ENCODE measurements at places on chromosomes 1 and 21.

DNA sequence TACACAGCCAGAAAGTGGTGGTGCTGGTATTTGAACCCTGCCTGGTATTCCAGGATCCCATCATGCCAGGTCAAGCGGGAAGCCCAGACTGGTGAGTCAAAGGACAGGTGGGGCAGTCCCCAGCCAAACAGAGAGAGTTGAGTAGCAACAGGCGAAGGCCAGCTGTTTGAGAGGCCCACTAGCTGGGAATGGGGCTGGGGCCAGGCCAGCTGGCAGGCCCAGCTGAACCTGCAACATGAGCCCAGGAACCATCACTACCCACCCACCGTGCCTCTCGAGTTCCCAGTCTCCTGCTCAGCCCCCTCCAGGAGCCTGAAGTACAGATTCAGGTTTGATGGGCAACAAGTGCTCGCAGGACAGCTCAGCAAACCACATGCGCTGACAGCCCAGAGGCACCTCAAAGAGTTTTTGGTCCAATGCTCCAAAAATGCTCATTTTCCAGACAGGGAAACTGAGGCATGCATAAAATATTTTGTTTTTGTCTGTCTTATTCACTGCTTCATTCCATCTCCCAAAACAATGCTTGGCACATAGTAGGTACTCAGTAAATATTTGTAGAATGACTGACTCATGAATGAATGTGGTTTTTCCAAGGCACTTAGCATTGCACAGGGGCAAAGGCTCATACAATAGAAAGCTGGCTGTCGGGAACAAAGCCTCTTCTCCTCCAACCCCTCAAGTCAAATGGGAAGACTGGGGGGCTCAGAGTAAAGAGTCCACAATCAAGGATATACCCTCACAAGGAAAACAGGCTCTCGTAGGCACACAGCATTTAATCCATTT lies 42.5 kb upstream of the CLIC4 start:
- peak; percentile 88 for DNase-seq

- no peak for DNase-seq
These were observed 9.2 kb upstream of the PLEKHG5 start for GRCh38 chr1:6500544-6501278.

DNA sequence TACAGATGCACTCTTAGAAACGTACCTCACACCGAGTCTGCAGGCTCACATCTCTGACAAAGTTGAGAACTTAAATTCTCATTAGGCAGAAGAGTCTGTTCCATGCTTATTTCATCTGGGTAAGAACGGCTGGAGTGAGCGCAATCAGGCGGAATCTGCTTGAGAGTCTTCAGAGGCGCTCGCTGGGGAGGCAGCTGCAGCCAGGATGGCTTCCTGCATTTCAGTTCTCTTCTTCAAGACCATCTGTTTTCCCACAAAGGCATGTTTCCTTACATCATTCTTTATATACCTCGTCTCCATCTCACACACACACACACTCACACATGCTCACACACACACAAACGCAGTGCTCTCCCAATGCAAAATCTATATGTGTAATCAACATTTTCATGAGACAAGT lies 497.1 kb downstream of the AJAP1 start:
- DNase-seq = no peak

DNA sequence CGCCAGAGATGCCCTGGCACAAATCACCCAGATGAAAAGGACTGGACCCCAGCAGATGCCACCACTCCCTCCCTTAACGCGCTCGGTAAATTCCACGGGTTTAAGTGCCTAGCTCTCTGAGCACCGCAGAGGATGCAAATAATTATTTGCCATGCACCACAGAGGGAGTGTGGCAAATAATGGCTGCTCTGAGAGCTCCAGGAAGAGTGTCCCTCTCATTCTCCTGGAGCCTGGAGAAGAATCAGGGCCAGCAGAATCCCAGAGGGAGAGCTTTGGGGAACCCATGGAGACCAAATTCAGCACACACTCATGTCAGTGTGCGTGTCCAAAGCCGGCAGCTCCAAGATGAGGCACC lies 667 bp downstream of the HHIPL2 start:
- no peak for DNase-seq

DNA sequence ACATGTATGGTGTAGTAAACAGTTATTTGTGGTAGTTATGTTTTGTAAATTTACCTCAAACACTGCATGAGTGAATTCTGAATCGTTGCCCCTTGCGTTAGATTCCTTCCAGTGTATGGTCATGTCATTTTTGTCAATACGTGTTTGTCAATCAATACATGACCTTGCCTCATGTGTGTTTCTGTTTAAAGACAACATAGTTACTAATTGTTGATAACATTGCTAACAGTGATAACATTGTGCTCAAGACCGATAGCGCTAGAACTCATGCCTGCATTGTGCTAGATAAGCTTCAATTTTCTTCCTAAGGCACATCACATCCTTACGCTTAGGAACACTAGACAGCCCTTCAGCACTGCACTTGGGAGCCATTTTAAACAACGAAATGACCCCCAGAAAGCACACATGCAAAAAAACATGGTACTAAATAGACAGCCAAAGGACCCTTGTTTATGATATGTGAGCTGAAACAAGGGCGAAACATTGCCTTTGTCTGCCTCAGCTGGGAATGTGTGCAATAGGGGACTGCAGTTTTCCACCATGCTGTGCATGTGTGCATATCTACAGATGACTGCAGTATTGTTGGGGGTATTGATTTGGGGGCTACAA lies 37.3 kb downstream of the MRPS6 start:
- no peak for DNase-seq

DNA sequence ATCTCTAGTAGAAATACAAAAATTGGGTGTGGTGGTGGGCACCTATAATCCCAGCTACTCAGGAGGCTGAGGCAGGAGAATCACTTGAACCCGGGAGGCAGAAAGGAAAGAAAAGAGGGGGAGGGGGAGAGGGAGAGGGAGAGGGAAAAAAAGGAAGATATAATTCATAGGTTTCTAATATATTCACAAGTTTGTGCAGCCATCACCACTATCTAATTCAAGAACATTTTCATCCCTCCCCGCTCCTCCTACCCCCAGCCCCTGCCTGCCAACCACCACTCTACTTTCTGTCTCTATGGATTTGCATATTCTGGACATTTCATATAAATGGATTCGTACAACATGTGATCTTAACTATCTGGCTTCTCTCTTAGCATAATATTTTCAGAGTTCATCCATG lies 133.1 kb upstream of the KIAA1614 start:
- no peak for DNase-seq

DNA sequence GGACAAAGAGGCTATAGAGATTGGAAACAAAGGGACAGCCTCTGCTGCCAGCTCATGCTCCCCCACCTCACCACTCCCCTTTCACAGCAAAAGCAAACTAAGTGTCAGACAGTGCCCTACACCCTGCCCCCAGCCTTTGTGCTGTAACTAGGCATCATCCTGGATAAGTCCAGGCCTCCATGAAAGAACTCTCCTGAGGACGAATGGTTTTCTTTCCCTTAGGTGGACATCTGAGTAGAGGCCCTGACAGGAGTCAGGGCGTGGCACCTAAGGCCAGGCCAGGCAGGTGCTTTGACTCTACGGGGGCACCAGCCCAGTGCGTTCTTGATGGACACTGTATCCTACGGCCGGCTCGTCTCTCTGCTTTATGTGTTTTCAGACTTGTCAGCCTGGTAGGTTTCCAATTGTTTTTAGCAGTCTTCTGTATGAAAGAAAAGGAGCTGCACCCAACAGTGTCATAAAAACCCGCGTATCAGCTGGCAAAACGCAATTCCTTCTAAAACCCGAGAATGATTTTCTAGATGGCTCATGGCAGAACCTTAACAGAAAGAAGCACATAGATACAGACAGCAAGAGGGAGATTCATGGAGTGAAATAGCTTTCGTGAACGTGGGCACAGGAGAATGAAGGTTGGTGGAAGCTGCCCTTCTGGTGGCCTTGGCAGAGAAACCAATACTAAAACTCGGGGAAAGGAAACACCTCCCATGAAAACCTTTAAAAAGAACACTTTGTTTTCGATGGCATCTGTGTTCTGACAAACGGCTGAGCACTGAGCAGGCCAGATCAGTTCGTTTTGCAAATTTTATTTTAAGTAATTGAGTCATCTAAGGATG lies 51.7 kb upstream of the AJAP1 start:
- no peak for DNase-seq

DNA sequence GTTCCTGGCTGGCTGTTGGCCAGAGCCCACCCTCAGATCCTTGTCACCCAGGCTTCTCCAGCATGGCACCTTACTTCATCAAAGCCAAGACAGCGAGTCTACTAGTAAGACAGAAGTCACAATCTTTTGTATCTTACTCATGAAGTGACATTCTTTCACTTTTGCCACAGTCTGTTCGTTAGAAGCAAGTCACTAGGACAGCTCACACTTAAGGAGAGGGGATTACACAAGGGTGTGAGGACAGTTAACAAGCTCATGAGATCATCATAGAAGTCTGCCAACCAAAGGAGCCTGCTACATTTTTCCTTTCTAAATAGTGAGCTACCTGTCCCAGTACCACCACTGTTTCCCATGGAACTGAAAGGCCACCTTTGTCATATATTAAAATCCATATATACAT lies 61.5 kb downstream of the PACC1 start:
- DNase-seq = no peak

- DNase-seq = no peak
These were observed 78.3 kb downstream of the CLEC20A start for GRCh38 chr1:178418284-178418955.

DNA sequence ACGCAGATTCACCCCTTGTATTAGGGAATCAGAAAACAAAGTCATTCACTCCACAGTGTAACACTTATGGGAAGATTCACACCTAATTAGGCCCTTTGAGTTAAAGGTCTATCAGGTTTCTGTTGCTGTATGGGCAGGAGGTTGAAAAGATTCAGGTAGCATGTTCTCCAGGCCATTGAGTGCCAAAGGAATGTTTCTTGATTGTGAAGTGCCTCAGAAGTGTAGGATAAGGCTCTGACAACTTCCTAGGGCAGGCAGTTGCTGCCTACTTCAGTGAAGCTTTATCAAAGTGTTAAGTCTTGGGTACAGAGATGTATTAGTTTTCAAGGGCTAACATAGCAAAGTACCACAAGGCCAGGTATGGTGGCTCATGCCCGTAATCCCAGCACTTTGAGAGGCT lies 48.7 kb upstream of the RGS18 start:
- DNase-seq = no peak

DNA sequence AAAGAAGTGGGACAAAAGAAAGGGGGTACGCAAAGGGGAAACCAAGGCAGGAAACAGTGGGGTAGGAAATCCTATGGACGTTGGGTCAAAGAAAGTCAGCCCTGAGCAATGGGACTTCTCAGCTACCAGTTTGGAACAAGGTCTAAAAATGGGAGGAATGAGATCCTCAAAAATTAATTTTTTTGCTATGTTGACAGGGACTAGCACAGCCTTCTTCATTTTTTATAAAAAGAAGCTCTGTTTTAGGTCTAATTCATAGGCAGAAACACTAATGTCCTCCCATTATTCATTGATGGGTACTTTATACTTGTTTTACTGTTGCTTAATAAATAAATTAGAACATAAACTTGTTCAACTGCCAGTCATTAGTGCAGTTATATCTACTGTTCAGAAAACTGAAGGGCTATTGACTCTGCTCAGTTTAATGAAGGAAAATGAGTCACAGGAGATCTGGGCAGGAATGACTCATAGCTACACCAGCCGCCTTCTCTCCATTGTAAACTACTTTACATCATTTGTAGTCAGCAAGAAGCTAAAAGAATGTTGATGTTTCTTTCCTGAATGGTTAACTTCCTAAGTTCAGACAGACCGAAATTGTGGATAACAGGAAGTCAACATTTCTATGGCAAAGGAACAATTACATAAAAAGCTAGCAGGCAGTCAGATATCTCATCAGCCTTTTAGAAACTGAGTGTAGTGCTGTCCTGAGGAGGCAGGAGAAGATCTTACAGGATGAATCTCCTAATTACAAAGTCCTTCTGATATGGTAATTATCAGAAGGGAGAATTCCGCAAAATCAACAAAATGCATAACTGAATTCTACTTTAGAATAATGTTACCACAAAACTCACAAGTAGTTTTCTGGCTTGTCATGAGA lies 356.4 kb upstream of the PKN2 start:
- DNase-seq = no peak

GRCh38 chr1:183328371-183328770 lies 89.8 kb downstream of the NMNAT2 start:
- no peak for DNase-seq

DNA sequence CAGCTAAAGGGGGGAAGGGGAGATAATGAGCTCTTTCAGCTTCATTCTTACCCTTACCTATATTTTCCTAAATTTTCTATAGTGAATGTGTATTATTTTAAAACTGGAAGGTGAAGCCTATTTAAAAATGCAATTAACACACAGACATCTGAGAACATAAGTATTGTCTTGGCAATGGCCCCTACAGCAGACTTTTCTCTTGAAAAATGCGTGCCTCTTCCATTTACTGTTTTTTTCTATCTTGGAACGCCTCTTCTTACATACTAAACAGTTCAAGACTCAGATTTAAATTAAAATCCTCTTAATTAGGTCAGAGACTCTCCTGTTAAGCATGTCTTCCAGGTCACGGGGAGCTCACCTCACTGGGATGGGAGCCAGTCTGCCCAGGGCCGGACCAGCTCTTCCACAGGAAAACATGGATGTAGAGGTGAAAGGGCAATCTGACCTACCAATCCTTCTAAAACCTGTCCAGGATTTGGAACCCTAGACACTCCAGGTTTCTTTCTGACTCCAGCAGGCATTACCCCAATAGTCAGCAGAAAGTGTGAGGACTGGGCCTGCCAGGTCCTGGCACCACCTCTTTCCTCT lies 137.3 kb downstream of the ZNF281 start:
- DNase-seq = no peak

DNA sequence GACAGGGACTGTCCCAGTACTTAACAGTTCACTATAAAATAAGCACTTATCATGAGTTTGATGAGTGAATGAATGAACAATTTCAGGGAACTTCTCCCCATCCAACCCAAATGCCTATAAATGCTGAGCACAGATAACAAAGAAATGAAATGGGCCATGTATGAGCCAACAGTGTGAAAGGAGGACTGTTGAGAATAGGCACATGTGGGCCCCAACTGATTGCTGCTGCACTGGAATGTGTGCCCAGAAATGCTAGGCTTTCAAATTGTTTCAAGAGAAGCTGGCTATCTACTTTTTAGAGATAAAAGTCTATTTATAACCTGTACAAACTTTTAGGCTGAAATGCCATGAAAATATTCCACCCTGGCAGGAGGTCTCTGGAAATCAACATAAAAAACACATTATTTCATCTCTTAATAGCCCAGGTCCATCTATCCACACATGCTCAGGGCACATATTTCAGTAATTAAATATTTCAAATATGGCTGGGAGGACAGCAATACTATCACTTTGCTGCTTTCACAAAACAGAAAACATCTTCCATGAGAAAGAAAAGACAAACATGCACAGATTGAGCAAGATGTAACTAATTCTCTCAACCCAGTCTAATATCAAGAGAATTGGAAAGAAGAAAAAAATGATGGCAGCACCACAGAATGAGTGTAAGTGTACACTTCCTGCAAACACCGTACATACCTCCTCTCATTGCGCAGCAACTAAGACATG lies 49.8 kb downstream of the COLGALT2 start:
- DNase-seq = no peak

DNA sequence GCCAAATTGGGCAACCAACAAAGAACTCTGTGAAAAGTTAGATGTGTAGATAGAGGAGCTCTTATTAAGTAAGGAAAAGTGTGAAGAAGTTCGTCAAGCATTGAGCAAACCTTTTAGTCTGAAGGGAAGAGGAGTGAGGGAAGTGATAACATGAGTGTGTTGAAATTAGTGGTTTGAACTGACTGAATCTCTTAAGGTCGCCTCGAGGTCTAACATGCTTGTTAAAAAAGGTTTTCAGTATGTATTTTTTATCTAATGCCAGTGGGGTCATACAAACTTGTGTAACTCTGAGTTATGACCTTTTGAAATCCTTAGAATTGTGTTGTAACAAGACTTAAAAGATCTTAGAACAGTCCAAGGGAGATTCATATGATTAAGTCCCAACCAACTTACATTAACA lies 34.1 kb downstream of the SOAT1 start:
- no peak for DNase-seq
